ENCODE measurements at places on chromosomes 11 and 22. TPM values are rescaled to one million over a fixed set of nuclear protein-coding genes. Genes with fewer than 3 reads are reported as not detected.

- no peak overlapping the region for H3K4me3 ChIP-seq
- H3K36me3 ChIP-seq = no peaks in the 10 kb centered on the region
- no peak overlapping the region for H3K27ac ChIP-seq
- peaks cover 9% of the 10 kb centered on the region for H3K4me1 ChIP-seq
- no peaks in the 10 kb centered on the region for H3K27me3 ChIP-seq
Measured at GRCh38 chr11:113695207-113695606, 10.9 kb downstream of the TMPRSS5 start.

- no peak overlapping the region for H3K27ac ChIP-seq
- DNase-seq = peak; percentile 46
- H3K4me3 ChIP-seq = no peak overlapping the region
- H3K36me3 ChIP-seq = no peaks in the 10 kb centered on the region
Measured at GRCh38 chr11:75475767-75476650, 43.0 kb upstream of the KLHL35 start.

DNA sequence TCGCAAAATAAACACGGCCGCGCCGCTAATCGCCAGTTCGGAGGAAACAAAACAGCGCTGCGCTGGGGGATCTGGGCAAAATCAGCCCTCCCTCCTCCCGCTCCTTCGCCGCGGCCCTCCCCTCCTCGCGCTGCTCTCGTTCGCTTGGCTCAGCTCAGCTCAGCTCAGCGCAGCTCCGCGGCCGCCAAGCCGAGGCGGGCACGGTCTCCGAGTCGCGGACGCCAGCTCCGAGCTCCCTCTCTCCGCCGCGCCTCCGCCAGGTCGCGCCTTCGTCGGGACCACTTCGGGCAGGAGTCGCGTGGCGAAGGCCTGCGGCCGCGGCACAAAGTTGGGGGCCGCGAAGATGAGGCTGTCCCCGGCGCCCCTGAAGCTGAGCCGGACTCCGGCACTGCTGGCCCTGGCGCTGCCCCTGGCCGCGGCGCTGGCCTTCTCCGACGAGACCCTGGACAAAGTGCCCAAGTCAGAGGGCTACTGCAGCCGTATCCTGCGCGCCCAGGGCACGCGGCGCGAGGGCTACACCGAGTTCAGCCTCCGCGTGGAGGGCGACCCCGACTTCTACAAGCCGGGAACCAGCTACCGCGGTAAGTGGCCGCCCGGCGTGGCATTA lies at the start of gene SPON1:
TSS of gene SPON1 (plus strand) at position 162 of the 607 bp plus-strand sequence. CDS start at position 344, 182 bp downstream.
- H3K4me3 ChIP-seq = peak within 1 kb of the TSS; percentile 34
- H3K36me3 ChIP-seq = no peaks in the 10 kb centered on the region
- H3K4me1 ChIP-seq = no peaks in the 10 kb centered on the region
- peak; percentile 53 for DNase-seq

GRCh38 chr22:27895600-27895999 lies 23.5 kb downstream of the PITPNB start:
- H3K36me3 ChIP-seq = peaks cover 73% of the 10 kb centered on the region
- no peak overlapping the region for H3K4me3 ChIP-seq
- no peak overlapping the region for H3K27ac ChIP-seq
- H3K4me1 ChIP-seq = no peaks in the 10 kb centered on the region
- no peak for DNase-seq

DNA sequence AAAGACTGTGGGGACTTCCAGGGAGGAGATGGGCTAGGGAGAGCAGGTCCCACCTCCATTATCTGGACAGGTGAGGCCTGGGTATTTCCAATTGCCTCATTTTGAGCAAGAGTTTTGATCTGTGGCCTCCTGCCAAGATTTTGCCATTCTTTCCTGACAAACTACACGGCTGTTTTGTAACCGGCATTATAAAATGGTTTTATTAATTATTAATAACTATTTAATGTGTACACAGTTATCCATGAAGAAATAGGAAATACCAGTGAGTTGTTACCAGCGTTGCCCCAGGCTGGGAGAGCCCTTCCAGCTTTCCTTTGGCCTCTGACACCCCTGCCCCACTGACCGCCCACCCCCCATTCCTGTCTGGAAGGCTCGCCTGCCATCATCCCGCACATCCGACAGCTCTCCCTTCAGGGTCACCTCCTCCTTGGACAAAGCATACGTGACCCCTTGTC lies 14.9 kb upstream of the SEC14L3 start:
- H3K36me3 ChIP-seq = no peaks in the 10 kb centered on the region
- H3K27ac ChIP-seq = no peak overlapping the region
- H3K4me1 ChIP-seq = peaks cover 9% of the 10 kb centered on the region
- H3K27me3 ChIP-seq = no peaks in the 10 kb centered on the region
- H3K4me3 ChIP-seq = no peak overlapping the region
- no peak for DNase-seq

GRCh38 chr11:114262681-114263512 lies 33.3 kb upstream of the NNMT start:
- no peaks in the 10 kb centered on the region for H3K36me3 ChIP-seq
- peak; percentile 80 for DNase-seq
- H3K27me3 ChIP-seq = peaks cover 25% of the 10 kb centered on the region
- no peaks in the 10 kb centered on the region for H3K4me1 ChIP-seq
- no peak overlapping the region for H3K27ac ChIP-seq

- H3K27ac ChIP-seq = no peak overlapping the region
- no peaks in the 10 kb centered on the region for H3K36me3 ChIP-seq
- H3K4me3 ChIP-seq = no peak overlapping the region
- no peaks in the 10 kb centered on the region for H3K4me1 ChIP-seq
- peaks cover 9% of the 10 kb centered on the region for H3K27me3 ChIP-seq
Measured at GRCh38 chr11:61512435-61512834, 3.9 kb downstream of the LRRC10B start.

GRCh38 chr11:75966537-75967287 lies 151.7 kb downstream of the UVRAG start:
- DNase-seq = peak; percentile 87
- no peaks in the 10 kb centered on the region for H3K36me3 ChIP-seq
- peaks cover 37% of the 10 kb centered on the region for H3K4me1 ChIP-seq
- no peaks in the 10 kb centered on the region for H3K27me3 ChIP-seq
- H3K4me3 ChIP-seq = peak overlapping the region; percentile 37
- H3K27ac ChIP-seq = peak overlapping the region; percentile 72

DNA sequence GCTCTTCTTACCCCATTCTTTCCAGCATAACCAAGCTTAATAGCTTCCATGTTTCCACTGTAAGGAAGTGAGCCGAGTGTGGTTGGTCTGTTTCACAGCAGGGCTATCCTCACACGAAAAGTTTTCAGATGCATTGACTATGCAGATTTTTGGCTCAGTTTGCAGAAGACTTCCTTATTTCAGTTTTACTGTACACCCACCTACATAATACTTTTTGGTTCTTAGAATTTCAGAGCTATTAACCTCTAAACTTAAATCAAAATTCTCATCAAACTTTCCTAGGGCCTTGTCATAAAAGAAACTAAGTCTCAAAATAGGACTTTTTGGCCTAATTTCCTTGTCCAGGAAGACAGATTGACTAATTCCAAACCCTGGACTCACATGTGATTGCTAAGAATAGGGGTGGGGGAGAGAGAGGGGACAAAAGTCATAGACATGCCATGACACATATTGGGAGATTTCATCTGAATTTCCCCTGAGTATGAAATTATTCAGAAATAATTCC lies 7.3 kb upstream of the EHF start:
- H3K27me3 ChIP-seq = no peaks in the 10 kb centered on the region
- H3K36me3 ChIP-seq = no peaks in the 10 kb centered on the region
- no peak for DNase-seq
- no peak overlapping the region for H3K4me3 ChIP-seq

DNA sequence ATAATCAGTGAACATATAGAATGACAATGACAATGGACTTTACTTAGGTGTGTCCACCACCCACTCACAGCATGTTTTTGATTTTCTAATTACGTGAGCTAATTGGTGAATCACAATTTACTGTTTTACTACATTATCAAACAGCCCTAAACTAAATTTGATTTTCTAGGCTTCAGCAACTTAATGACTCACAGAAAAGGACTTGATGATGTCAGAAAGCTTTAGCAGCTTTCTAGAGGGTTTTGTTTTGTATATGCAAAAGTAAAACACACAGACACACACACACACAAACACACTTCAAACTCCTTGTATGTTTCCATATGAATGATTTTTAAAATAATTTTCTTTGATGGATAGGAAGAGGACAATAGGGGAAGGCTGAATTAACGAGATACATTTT lies 878.6 kb upstream of the CCDC90B start:
- H3K27me3 ChIP-seq = no peaks in the 10 kb centered on the region
- peak; percentile 29 for DNase-seq
- peaks cover 7% of the 10 kb centered on the region for H3K4me1 ChIP-seq
- H3K4me3 ChIP-seq = no peak overlapping the region
- H3K27ac ChIP-seq = no peak overlapping the region

Gene GLYATL2
- total RNA-seq = 0.65 TPM

Gene OR5B3
- total RNA-seq = not detected

Gene PAMR1
- total RNA-seq = 151 TPM

Gene ACTN3
- total RNA-seq = not detected

Gene UBE2L6
- total RNA-seq = 32.8 TPM

Gene FCHSD2
- total RNA-seq = 9.1 TPM
